ENCODE measurements at places on chromosomes 5 and 9.

GRCh38 chr9:127132921-127133647 lies 10.6 kb upstream of the ANGPTL2 start:
- DNase-seq = no peak

DNA sequence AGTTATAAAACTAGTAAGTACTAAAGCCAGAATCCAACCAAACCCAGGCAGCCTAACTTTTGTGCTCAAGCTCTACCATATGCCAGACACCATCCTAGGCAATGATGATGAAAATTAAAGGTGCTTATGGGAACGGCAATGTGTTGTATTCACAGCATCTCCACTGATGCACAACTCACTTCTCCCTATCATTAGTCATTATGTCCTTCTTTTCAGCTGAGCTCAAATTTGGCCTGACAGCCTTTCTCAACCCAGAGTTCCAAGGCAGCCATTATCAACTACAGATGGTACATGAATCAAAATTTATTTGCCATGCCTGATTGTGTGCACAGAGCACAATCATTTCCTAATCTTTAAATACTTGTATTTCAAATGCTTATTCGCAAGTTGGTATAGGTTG lies 121.6 kb upstream of the TNPO1 start:
- no peak for DNase-seq

- DNase-seq = no peak
Observed at GRCh38 chr5:178336889-178337288, 104.3 kb upstream of the PHYKPL start.

GRCh38 chr5:93829346-93829745 lies 87.9 kb upstream of the POU5F2 start:
- no peak for DNase-seq
